ENCODE measurements at places on chromosomes 2 and 18.

GRCh38 chr2:20524412-20525040 is 77.7 kb downstream of the RHOB start:
- DNase-seq = no peak

GRCh38 chr2:217062768-217063167 is 202.9 kb upstream of the TNP1 start:
- DNase-seq = no peak

DNA sequence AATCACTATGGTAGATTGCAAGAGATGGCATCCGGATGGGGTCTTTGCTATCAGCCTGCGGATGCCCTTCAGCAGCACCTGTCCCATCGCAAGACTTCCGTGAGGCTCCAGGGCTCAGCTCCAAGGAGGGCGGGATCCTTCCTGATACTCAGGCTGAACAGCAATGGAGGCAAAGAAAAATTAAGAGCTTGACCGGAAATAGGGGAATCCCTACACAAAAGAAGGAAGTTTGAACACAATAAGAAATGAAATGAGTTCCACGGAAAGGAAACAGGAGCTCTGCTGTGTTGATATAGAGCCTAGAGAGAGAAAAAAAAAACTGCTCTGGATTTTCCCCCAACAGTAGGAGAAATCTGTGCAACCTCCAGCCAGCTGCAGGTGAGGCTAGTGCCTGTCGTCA is 91.9 kb downstream of the ARL4C start:
- DNase-seq = no peak

- no peak for DNase-seq
These were observed 261.3 kb downstream of the HDAC4 start for GRCh38 chr2:239139566-239139965.

DNA sequence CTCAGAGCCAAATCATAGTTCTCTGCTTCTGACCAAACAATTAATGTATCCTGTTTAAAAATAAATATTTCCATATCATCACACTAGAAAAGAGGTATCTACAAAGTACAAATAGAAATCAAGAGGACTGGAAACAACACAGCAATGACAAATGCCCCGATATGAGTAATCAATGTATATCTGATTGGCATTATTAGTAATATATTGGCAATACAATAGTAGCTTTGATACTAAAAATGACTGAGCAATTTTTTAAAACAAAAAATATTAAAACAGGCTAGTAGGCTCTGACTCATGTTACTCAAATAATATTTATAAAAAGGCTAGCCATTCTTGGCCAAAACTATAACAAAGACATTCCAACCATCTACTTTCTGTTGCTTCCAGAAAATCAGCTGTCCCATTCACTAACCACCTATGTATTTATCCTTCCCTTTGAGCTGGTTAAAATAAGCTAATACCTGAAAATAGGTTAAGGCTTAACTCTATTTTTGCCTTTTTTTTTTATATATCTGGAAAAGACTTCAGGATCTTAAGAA is 13.3 kb downstream of the PPP4R3B start:
- no peak for DNase-seq

DNA sequence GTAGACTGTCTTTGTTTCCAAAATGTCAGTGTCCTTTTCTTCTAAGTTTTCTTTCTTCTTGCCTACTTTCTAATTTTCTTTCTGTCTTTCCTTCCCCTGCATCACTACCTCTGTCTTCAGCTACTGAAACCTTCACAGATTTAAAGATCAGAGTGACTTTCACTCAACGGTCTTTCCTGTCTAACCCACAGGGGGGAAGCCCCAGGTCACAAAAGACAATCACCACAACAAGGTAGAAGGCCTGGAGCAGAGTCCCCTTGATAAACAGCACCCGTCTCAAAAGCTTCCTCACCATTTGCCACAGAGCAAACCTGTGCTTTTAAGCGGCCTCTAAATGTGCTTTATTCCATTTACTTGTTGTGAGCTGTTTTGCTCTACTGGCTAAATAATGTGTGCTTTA is 665.4 kb downstream of the BCL11A start:
- peak; percentile 30 for DNase-seq

DNA sequence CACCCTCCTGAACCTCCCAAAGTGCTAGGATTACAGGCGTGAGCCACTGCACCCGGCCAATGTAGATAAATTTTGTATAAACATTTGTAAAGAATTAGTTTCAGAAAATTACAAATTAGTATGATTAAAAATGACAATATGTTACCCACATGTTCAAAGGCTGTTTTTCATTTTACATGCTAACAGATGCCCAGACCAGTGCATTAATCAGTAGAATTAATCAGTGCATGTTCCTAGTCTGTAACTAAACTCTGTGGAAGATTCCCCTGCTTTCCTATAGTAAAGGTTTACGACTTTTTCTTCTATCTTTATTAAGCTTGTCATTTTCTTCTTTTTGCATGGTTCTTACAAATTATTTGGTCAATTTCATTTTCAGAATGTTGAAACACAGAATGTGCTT is 65.8 kb downstream of the UGGT1 start:
- DNase-seq = no peak

DNA sequence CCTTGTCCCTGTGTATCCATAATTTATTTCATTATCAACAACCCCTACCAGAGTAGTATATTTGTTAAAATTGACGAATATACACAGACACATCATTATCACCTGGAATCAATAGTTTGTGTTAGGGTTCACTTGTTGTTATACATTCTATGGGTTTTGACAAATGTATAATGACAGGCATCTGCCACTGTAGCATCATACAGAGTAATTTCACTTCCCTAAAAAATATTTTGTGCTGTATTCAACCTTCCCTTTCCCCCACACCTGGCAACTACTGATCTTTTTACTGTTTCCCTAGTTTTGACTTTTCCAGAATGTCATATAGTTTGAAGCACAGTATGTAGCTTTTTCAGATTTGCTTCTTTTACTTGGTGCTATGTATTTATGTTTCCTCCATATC is 132.0 kb downstream of the ZNF804A start:
- no peak for DNase-seq

DNA sequence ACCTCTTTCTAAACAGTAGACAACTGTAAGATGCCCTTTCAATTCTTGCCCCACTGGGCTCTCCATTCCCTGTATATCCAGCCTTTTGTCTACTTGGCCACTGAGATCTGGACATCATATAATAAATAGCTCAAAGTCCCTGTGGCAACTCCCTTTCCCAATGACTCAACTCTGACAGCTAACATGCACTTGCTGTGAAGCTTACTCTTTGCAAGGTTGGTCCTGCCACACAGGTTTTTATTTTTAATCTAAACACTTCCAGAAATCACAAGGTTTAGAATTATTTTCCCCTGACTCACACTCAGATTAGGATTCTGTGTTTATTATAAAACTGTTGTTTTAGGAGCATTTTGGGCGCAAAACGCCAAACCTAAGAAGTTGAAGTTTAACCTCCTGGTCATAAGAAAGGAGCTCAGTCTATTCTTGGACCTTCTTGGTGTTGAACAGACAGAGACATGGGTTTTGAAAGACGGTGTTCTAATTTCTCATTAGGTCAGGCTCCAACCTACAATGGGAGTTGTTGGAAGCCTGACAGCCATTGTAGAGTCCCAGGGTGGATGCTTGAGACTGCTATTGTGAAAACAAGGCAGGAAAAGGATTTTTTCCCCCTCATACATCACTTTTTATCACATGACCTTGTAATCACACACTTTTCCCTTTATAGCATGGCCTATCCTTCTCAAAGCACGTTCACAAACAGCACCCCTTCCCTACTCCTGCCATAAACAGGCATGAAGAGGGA is 124.7 kb upstream of the SERPINE2 start:
- no peak for DNase-seq

DNA sequence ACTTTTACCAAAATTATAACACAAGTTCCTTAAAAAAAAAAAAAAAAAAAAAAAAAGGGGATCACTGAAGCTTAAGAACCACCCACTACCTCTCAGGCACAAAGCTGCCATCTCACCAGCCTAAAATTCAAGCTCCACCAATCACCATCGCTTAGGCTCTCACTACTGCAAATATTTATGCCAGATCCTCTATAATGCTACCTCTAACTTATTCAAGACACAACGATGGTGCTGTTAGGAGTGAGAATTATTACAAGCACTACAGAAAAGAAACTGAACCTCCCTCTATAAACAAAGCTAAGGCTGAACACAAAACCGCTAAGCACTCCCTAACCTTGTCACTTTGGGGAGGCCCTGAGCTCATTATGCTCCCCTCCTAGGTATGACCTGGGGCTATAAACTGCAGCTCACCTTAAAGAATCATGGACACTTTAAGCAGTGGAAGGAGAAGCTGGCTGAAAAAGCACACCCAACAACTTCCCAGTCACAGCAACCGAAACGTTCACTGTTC is 3.6 kb downstream of the FZD5 start:
- no peak for DNase-seq

GRCh38 chr2:180761224-180761623 is 219.2 kb upstream of the UBE2E3 start:
- no peak for DNase-seq

GRCh38 chr2:147860009-147860408 is 15.2 kb downstream of the ACVR2A start:
- no peak for DNase-seq

GRCh38 chr18:48006415-48007175 is 76.1 kb upstream of the SMAD2 start:
- DNase-seq = no peak

GRCh38 chr2:25305775-25306174 is 36.0 kb downstream of the DNMT3A start:
- DNase-seq = no peak

- DNase-seq = no peak
These were observed 12.3 kb downstream of the DSG2 start for GRCh38 chr18:31510319-31510718.

GRCh38 chr18:9824474-9824832 is 61.3 kb upstream of the TXNDC2 start:
- no peak for DNase-seq

DNA sequence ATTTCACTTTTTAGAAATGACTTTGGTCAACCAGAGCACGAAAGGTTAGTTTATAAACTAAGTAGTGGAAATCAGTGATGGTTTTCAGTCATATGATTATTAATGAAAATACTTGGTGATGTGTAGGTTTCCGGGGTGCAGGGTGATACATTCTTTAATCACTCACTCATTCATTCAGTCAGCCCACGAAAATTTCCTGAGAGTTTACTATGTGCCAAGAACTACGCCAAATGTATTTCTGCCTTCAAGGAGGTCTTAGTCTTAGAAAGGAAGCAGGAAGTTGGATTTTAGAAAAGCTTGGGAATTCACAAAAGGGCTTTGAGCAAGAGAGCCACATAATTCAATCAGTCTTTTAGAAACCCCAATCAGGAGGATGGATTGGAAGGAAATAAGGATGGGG is 543.6 kb downstream of the PLCL1 start:
- no peak for DNase-seq

GRCh38 chr2:216680951-216681629 is 14.3 kb downstream of the IGFBP5 start:
- DNase-seq = no peak

GRCh38 chr18:10791169-10791831 is 265.5 kb downstream of the NAPG start:
- no peak for DNase-seq

GRCh38 chr2:180652794-180653193 is 327.6 kb upstream of the UBE2E3 start:
- DNase-seq = no peak

DNA sequence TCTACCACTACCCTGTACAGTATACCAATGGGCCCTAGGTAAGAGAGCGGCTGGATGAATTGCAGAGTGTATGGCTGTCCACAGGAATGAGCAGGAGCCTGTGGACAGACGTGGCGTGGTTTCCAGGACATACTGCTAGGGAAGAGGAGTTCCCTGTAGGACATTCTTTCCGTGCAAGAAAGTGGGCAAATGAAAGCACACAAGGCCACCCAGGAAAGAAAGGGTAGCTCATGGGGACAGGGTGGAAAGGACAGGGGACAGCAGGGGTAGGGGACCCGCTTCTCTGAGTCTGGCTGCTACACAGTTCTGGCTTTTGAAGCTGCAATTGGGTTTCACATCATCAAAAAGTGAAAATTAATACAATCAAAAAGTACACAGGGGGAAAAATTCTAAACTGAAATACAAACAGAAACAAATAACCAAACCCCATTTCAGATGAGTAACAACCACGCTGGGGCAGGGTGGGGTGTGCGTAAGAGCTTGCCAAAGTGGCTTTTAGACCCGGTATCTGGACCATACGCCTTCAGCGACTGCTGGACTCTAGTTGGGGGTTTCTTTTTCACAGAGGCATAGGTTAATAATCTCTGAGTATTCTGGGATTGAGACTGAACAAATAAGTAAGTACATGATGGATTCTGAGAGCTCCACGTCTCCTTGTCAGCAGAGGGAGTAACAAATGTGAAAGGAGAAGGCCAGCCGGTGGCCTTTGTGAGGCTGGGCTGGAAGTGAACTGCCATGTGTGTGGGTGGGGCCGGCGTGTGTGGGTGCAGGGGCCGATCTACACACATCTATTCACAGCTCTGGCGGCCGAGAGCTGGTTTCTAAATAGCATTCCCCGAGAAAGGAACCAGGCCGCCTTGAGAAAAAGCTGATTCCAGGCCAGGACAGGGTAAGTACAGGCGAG is 84.0 kb downstream of the HDAC4 start:
- no peak for DNase-seq

GRCh38 chr2:225317186-225317585 is 82.3 kb upstream of the NYAP2 start:
- no peak for DNase-seq

- DNase-seq = peak; percentile 41
These were observed 70.8 kb downstream of the KCNE4 start for GRCh38 chr2:223122781-223123180.

- no peak for DNase-seq
These were observed 57.1 kb upstream of the PAX3 start for GRCh38 chr2:222355860-222356259.

DNA sequence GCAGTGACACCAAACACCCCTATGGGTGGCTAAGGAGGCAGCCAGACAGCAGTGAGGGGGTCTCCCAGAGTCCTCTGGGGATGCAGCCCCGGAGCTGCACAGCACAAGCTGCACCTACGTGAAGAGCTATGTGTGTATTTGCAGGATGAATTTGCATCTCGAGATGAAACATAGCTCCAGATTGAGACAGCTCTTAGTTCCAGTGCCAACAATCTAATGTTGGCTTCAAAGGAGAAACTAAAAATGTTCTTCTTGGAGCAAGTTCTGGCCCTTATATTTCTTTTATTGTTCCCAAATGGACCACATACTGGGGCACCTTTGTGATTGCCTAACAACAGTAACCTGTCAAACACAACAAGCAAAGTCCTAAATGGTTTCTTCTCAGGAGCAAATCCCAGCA is 233.9 kb downstream of the SLC4A3 start:
- no peak for DNase-seq

DNA sequence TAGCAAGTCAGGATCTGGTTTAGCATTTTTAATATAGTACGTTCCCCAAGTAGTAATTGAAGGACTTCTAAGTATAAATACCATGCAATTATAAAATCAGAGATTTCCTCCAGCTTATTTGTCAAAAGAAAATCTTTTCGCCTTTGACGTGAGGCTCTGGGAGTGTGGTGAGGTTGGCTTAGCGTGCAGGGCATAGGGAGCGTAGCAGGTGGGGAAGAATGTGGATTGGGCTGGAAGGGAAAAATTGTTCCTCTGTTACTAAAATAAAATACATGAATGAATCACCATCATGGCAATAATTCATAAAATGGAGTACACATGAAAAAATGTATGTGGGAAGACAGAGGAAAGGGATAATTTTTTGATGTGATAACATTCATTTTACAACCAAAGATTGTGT is 5.4 kb upstream of the IL1RL2 start:
- no peak for DNase-seq

GRCh38 chr2:8132351-8132831 is 549.5 kb upstream of the ID2 start:
- DNase-seq = no peak

GRCh38 chr2:23563673-23564614 is 179.0 kb downstream of the KLHL29 start:
- no peak for DNase-seq
